ENCODE measurements at places on chromosomes 3 and 15.
A peak's percentile ranks its signal among the peaks of the same experiment; 100 is the strongest.

DNA sequence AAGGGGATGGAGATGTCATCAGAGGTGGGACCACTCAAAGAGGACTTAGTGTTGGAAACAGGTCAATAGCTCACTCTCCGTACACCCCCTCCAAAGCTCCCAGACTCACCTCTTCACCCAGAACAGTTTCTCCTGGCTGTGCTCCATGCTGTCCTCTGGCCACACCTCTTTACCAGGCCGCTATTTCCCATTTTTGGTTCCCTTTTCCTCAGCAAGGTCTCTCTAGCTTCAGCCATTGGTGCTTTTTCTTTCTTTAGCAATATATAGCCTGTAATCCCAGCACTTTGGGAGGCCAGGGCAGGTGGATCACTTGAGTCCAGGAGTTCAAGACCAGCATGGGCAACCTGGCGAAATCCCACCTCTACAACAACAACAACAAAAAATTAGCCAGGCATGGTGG is 123.6 kb upstream of the SMAD3 start:
- DNase-seq: no peak

DNA sequence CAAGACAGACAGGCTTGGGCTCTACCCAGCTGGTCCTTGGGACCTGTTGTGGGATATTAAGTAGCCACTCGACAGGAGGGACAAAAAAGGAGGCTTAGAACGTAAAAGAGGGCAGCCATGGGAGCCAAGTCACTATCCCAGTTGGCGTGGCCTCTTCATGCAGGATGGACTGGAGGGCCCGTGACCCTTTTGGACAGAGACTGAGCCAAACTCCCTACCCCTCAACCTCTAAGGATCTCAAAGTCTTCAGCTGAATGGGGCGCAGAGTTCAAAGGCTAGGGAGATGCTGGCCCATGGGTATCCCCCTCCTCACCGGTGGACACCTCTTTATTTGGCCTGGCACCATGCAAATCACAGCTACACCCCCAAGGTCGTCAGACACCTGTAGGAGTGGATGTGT is 57.8 kb upstream of the SEC13 start:
- no peak for DNase-seq

DNA sequence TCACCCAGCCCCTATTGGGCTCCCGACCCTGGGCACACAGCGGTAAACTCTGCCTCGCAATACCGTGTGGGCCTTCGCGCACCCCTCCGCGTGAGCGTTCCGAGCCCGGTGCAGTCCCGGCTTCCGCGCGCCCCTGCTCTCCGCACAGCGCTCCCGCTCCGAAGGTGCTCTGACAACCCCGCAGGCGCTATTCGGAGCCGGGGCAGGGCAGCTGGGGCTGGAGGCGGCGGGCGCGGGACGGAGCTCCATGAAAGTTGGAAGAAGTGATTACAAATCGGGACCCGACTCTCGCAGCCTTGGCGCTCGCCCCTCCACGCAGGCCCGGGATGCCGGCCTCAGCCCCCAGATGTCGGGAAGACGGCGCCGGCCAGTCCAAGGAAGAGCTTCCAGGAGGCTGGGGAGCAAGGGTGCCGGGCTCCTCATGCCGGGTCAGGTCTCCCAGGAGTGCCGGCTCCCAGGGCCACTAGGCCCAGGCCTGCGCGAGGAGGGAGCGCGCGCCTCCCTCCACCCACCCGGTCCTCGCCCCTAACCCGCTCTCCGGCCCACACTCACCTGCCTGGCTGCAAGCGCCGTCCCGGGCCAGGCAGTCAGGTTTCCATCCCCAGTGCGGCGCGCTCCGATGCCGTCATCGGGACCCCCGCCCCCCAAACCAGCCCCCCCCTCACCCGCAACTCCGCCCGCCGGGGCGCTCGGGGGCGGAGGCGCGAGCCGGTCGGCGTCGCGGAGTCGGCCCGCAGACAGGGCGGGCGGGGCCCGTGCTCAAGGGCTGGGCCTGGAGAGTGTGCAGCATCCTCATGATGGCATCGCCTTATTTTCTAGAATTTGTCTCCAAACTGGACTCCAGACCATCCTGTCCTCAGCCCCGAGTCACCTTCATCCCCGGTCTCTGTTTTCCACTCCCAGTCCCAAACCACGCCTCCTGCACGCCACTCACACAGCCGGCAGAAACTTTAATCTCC is at the start of gene KIF7:
KIF7 (minus strand) TSS at position 621 of the 959 bp plus-strand sequence. CDS start 2,537 bp downstream, outside the sequence.
- DNase-seq: no peak

DNA sequence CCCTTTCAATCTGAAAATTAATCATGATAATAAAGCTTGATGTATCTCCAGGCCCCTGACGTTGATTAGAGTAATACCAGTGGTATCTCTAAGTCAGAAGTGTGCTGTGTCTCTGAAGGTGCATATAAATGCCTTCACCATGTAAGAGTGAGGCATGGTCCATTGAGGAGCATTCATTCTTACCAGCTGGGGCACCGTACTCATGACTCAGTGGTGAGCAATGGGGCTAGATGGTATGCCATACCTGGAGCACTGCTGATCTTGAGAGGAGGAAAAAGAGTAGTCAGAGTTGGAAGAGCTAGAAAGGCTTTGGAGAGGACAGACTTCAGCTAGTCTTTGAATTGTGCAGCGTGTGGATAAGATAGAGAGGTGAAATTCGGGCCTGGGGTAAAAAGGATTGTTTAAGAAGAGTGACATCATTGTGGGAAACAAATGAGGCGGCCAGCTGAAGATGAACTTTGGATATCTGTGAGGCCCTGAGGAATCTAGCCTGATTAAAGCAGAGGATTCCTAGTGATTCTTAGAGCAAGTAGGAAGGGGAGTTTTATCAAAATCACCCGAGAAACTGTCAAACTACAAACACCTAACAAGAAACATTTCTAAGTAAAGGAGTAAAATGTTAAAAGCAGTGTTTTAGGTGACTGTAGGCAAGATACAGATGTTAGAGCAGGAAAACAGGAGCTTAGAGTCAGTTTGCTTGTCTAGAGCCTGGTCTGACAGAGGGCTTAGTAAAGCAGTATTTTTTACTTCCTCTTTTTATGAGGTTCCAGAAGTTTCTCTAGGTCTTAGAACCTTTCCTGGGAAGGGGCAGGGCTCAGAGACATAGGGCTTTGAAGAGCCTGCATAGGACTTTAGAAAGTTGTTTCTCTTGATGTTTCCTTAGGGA is 13.6 kb downstream of the TMOD3 start:
- no peak for DNase-seq

GRCh38 chr15:40787991-40788390 is 18.2 kb downstream of the C15orf62 start:
- DNase-seq: no peak

DNA sequence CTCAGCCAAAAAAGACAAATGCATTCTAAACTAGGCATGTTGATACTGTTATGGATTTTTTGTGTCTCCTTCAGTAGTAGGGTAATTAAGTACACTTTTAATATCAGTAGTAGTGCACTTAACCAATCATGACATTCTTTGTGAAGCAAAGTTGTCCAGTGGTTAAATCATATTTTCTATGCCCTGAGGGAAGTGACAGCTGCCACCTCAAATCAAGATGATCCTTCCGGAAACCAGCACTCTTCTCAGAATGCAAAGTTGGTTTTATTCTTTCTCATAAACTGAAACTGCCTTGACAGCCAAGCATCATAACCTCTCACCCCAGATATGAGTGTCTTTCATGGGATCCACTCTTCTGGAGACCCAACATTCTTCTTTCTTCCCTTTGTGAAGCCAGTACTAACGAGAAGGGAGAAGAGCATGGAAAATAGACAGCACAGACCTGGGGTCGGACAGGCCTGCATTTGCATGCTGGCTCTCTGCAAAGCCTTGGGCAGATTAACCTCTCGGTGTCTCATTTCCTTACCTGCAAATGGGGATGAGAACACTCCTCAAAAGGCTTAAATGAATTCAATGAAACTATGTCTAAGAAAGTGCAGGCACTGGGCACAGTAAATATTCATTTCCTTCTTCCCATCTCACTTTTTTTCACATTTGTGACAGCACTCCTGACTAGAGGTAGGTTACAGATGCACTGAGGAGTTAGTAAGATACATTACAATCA is 13.2 kb downstream of the AAGAB start:
- DNase-seq: peak; percentile 26

GRCh38 chr3:123755085-123755484 is 129.0 kb downstream of the MYLK start:
- no peak for DNase-seq

GRCh38 chr15:59521443-59521842 is 83.5 kb downstream of the FAM81A start:
- DNase-seq: no peak

GRCh38 chr3:124235446-124235845 is 243.5 kb upstream of the ROPN1 start:
- no peak for DNase-seq

- no peak for DNase-seq
Measured at GRCh38 chr15:60697750-60698149, 218.8 kb upstream of the ICE2 start.

DNA sequence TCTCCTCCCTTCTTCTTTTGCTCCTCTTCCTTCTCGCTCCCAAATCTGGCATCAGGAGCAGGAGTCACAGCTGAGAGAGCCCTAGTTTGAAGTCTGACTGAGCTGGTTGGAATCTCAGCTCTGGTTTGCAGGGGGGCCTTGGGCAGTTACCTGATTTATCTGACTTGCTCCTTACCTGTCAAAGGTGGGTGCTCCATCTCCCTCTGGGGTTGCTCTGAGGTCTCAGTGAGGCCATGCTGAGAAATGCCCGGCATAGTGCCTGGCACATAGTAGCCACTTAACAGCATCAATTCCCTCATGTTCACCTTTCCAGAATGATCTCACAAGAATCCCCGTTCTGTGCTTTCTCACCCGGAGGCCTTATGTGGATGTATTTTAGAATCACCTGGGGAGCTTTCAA is 121.2 kb upstream of the CTDSPL start:
- DNase-seq: no peak

DNA sequence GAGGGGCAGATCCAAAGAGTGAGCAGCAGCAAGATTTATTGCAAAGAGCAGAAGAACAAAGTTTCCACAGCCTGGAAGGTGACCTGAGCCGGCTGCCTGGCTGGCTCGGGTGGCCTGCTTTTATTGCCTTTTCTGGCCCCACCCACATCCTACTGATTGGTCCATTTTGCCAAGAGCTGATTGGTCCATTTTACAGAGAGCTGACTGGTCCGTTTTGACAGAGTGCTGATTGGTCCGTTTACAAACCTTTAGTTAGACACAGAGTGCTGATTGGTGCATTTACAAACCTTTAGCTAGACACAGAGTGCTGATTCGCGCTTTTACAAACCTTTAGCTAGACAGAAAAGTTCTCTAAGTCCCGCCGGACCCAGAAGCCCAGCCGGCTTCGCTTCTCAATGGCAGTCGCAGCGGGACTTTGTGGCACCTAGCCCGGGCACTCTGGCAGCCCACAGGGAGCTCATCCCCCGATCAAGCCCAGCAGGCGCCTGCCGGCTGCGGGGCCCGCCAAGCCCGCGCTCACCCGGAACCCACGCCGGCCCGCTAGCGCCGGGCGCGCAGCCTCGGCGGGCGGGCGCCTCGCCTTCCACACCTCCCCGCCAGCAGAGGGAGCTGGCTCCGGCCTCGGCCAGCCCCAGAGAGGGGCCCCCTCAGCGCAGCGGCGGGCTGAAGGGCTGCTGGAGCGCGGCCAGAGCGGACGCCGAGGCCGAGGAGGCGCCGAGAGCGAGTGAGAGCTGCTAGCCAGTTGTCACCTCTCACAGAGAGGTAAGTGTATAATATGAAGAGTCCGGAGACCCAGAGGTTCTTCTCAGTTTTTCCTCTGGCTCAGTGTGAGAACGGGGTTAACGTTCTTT is 339.2 kb downstream of the CHL1 start:
- no peak for DNase-seq

GRCh38 chr3:53079147-53079546 is 33.3 kb upstream of the SFMBT1 start:
- DNase-seq: no peak

DNA sequence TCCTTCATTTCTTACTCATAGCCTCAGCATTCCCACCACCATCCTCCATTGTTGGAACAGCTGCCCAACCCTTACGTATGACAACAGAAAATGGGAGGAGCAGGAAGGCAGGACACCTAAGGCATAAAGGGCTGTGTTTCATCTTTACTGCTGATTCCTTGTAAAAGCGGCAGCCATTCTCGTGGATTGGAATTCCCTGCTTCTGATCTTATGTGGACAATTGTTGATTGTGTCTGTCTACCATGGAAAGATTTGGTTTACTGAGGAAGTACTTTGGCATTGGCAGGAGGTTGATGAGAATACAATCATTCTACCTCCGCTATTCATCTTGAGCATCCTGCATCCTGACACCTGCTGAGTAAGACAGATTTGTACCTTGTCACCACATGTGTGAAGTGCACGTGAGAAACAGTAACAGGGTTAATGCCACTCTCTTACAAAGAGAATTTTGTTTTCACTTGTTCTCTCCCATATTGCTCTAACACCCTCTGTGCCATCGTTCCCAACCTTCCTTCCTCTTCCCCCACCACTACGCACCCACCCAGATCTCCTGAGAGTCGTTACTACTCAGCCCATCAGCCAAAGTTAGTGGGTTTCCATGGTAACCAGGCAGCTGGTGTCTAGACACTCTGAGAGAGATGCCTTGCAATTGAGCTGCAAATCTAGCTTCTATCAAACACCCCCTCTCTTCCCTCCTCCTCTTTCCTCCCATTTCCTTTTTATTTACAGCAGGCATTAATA is 75.7 kb downstream of the GAP43 start:
- DNase-seq: no peak

DNA sequence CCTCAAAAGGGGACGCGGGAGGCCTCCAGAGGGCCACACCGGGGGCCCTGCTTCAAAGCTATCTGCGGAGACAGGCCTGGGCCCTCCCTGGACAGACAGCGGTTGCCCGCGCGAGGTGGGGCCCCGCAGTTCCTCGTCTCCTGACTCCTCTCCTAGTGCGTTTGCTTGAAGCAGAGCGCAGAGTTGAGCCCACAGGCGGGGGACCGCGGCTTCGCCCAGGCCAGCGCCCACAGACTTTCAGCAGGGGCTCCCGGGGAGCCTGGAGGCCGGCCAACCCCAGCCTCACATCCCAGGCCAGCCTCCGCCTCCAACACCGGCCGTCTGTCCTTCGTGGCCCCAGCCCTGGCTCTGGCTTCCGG is 540 bp upstream of the ADAMTS7 start:
- DNase-seq: no peak

- peak; percentile 58 for DNase-seq
Measured at GRCh38 chr15:70140543-70141375, 43.0 kb upstream of the TLE3 start.

Data from CD4-positive, alpha-beta T cell treated with Interleukin-10 for 1 hour (primary cell).